ENCODE measurements at places on chromosomes 6 and 20.

- DNase-seq = no peak
These were observed 26.5 kb downstream of the ANKRD6 start for GRCh38 chr6:89459501-89459900.

DNA sequence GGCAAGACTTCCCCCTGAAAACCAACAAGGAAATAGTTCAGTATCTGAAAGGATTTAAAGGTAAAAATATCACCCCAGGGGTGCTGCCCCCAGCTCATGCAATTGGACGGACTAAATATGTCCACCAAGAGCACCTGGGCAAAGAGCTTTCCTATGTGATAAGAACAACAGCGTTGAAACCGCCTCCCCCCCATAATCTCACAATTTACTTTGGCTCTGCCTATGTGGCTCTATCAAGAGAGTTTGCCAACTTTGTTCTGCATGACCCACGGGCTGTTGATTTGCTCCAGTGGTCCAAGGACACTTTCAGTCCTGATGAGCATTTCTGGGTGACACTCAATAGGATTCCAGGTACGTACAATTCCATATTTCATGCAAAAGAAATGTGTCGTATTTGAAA, 35.8 kb downstream of the GCNT2 start:
- DNase-seq = no peak

DNA sequence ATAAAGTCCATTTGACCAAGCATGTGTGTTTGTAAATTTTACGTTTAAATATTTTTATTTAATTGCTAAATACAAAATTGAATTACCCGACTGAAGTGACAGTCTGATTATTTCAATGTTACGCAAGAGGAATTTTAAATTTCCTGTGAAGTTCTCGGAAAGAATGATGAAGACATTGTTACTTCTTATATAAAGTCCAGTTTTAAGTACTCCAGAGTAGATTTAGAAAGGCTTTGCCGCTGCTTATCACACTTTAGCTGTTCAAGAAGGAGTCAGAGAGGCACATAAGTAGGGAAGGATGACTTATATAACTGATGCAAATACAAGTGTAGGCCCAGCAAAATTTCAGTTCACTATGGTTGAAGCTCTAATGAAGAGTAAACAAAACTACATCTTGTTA, 265.1 kb upstream of the CITED2 start:
- no peak for DNase-seq

DNA sequence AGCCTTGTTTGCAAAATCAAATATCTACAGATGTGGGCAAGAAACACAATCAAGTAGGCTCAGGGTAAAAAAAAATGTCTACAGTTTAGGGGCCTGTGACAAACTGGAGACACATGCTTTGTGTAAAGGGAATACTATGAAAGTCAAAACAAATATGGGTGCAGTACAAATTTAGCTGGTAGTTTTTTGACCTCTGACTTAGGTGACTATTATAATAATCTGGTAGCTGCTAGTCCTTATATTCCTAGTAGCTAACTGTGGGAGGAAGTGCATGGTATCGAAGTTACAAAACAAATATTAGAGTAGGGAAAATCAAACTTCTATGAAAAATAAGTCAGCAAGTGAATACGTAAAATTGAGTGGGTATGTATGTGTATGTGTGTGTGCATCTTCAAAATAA, 35.4 kb downstream of the CYP24A1 start:
- no peak for DNase-seq

DNA sequence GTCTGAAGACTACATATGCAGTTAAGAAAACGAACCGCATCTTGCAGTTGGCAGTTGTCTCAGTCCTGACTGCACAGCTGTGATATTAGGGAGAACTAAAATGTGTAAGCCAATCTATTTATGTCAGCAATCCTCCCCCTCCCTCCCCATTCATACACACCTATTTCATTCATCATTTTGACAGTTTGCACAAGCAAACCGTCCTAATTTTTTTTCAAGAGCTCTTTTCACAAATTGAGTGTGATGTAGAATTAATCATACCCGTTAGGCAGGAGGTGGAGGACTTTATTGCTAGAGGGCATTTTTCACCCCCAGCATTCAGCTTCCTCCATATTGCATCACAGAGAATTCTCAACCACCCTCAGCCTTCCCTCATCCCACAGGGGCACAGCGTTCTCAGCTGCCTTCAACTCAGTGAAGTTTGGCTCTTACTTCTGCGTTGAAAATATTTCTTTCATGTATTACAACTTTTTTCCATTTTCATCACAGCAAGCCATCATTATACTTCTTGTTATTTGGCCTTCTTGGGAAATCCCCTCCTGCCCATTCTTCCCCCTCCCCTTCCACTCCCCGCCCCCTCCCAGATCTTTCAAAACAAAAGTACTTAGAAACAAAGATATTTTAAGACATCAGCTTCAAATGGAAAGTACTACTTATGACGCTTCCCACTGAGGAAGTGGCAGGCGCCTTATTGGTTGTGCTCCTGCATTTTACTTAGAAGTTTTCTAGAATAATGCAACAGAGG, 37.5 kb downstream of the NOX3 start:
- no peak for DNase-seq

GRCh38 chr6:79802657-79803300, 144.6 kb downstream of the ELOVL4 start:
- no peak for DNase-seq

DNA sequence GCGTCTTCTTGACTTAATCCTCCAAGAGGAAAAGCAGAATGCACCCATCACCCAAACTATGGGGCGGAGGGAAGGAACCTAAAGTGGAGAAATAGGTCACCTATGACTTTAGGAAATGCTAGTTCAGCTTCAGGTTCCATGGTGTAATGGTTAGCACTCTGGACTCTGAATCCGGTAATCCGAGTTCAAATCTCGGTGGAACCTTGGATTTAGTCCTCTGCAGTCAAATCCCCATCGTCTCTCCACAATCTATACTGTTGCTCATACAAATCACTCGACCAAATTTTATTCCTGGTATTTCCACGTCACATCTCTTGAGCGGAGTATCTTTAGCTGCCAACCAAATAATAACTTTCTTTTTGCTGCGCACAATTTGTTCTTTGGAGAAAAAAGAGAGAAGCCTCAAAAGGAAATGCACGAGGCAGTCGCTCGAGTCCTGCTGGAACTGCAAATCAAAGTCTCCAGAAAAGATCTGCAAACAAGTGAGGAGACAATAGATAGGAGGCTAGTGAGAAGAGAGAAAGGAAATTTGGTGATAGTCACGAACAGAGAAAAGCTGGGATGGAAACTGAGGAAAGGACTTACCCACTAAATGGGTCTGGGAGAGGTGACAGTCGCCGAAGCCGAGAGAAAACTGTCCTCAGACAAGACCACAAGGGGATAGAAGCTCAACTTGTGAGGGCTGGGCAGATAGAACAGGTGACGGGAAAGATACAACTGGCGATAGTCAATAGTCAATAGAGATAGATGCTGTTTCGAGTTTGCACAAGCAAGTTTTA, 16.6 kb downstream of the POM121L2 start:
- DNase-seq = peak; percentile 51
